ENCODE measurements at places on chromosomes 3 and 15.
A peak's percentile ranks its signal among the peaks of the same experiment; 100 is the strongest.

DNA sequence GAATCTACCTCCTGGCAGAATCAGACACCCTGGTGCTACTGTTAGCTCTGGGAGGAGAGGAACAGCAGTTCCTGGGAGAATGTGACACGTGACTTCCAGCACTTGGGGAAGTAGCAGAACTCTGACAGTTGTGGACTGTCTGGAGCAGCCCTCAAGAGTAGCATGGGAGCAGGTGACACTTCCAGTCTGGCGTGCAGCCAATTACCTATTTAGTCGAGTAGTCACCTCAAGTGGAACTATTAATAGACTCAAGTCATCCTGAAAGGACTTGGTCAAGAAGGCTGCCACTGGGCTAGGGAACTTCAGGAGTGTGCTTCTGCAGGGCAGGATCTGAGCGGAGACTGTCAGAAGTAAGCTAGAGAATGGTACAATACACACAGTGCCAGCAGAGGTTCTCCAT is 62.3 kb downstream of the MTHFS start:
- DNase-seq, result no peak

GRCh38 chr15:75721923-75722870 is 9.5 kb upstream of the CSPG4 start:
- no peak for DNase-seq

- DNase-seq, result no peak
Observed at GRCh38 chr3:193851428-193851847, 258.4 kb downstream of the OPA1 start.

- no peak for DNase-seq
Observed at GRCh38 chr3:30511524-30512251, 94.7 kb upstream of the TGFBR2 start.

GRCh38 chr15:38620851-38621594 is 56.4 kb upstream of the RASGRP1 start:
- DNase-seq, result no peak

GRCh38 chr3:193899001-193899400 is 236.9 kb upstream of the HES1 start:
- no peak for DNase-seq

- DNase-seq, result no peak
Observed at GRCh38 chr15:61309031-61309511, 80.0 kb upstream of the RORA start.

GRCh38 chr3:12187448-12188327 is 29.0 kb upstream of the TIMP4 start:
- DNase-seq, result no peak

DNA sequence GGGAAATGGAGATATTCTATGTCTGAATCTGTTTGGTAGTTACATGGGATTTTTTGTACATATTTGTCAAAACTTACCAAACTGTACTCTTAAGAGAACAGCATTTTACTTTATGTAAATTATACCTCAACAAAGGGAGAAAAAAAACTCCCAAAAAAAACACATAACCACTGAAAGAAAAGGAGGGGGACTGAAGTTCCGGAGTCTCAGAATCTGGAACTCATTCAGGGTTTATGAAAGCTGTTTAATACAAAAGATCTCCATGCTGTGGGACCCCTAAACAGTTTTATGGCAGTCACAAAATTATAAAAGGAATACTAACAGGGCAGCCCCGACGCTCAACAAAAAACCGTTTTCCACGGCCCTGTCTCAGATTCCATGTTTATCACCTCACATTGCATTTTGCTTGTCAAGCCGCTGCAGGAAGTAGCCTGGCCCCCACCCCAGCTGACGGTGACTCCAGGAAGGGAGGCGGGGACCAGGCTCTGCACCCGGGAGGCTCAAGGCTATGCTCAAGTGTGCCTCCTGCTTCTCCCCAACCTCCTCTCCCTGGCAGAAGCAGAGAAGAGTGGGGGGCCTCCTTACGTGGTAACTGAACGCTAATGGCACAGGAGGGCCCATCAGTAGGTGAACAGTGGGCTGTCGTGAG is 29.3 kb downstream of the RFT1 start:
- no peak for DNase-seq

GRCh38 chr15:62732078-62732477 is 310.5 kb upstream of the TPM1 start:
- no peak for DNase-seq

- no peak for DNase-seq
Observed at GRCh38 chr15:78050826-78051225, 26.7 kb downstream of the TBC1D2B start.

- DNase-seq, result no peak
Observed at GRCh38 chr15:88987934-88988671, 74.9 kb upstream of the MFGE8 start.

- DNase-seq, result peak; percentile 61
Observed at GRCh38 chr3:126197854-126198584, 17.6 kb upstream of the ALDH1L1 start.

- DNase-seq, result no peak
Observed at GRCh38 chr3:31704591-31705179, 172.0 kb downstream of the STT3B start.

GRCh38 chr15:92954578-92954977 is 54.5 kb downstream of the CHD2 start:
- DNase-seq, result no peak

- DNase-seq, result no peak
Observed at GRCh38 chr15:55669270-55669669, 73.7 kb downstream of the PRTG start.

DNA sequence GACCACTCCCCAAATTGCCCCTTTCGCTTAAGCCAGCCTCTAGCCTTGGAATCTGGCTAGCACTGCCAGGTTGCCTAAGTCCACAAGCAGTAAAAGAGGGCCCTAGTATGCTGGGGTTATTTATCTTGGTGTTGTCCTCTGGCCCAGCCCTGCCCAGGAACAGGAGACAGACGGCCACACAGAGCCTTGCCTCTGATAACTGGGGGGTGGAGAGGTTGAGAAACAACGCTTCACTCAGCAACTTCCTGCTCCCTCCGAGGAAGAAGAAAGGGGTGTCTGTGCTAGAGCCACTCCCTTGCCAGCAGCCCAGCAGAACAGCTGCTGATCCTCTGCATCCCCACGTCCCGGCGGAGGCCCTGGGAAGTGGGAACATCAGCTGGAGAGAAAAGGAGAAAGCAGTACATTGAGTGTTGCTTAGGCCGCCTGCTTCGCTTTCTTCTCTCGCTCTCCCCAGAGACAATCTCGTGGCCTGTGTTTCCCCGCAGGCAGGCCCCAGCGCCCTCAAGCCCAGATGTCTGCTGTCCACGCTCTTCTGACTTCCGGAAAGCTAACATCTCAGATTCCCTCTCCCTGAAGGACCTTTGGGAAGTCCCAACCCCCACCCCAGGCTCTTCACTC is 22.6 kb upstream of the C3orf70 start:
- no peak for DNase-seq

- DNase-seq, result no peak
Observed at GRCh38 chr3:197394464-197395321, 96.3 kb upstream of the DLG1 start.

- DNase-seq, result no peak
Observed at GRCh38 chr3:39130693-39131265, 22.6 kb downstream of the CSRNP1 start.

DNA sequence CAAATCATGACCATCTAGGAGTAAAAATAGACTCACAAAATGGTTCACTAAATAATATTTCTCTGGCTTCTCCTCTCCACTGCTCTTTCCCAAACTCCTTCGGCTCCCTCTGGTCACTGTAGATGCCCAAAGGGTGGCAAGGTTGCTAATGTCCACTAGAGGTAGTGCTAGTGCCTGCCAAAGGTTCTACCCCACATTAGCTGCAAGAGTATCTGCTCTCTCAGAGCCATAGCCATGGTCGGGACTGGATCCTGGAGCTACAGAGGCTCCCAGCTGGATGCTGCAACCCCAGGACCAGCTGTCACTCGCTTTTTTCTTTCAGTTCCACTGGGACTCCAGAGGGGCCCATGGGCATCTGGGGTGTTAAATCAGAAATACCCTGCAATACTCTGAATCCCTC is 8.5 kb downstream of the HTR3D start:
- no peak for DNase-seq

- peak; percentile 81 for DNase-seq
Observed at GRCh38 chr15:65856821-65857455, 12.4 kb upstream of the RAB11A start.

GRCh38 chr3:45597171-45597570 is 2.6 kb downstream of the LIMD1 start:
- DNase-seq, result no peak

GRCh38 chr3:45566196-45566595 is 28.4 kb upstream of the LIMD1 start:
- no peak for DNase-seq

DNA sequence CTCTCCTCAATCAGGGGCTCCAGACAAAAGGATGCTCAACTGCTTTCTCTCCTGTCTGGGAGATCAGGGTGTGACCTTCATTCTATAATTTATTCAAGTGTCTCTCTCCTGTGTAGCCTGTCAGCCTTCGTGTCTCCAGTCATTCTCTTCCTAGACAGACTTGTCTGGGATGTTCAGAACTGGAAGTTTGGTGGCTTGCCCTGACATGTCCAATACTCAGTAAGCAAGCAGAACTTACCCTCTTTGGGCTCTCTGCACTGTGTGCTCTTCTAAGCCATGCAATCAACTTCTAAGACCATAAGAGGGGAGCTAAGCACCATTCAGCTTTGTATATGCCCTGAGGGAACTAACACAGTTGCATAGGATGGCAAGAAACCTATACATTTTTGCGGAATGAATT is 14.1 kb downstream of the ACKR2 start:
- no peak for DNase-seq

DNA sequence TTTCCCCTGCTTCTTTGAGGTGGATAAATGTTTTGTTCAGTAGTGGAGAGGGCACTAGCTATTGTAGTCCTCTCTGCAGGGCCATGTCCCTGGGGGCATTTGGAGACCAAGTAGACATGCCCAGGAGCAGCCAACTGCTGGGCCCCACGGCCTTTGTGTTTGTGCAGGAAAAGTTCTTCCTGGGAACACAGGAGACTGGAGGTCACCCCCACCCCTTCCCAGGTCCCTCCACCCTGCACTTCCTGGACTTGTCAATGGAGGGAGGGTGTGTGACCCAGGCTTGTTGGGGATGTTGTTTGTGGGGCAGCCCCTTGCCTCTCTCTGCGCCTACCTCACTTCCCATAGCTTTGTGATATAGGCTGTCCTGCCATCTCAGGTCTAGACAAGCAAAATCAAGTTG is 317.0 kb upstream of the LRRFIP2 start:
- no peak for DNase-seq

- no peak for DNase-seq
Observed at GRCh38 chr3:112602217-112602838, 38.6 kb downstream of the CCDC80 start.

DNA sequence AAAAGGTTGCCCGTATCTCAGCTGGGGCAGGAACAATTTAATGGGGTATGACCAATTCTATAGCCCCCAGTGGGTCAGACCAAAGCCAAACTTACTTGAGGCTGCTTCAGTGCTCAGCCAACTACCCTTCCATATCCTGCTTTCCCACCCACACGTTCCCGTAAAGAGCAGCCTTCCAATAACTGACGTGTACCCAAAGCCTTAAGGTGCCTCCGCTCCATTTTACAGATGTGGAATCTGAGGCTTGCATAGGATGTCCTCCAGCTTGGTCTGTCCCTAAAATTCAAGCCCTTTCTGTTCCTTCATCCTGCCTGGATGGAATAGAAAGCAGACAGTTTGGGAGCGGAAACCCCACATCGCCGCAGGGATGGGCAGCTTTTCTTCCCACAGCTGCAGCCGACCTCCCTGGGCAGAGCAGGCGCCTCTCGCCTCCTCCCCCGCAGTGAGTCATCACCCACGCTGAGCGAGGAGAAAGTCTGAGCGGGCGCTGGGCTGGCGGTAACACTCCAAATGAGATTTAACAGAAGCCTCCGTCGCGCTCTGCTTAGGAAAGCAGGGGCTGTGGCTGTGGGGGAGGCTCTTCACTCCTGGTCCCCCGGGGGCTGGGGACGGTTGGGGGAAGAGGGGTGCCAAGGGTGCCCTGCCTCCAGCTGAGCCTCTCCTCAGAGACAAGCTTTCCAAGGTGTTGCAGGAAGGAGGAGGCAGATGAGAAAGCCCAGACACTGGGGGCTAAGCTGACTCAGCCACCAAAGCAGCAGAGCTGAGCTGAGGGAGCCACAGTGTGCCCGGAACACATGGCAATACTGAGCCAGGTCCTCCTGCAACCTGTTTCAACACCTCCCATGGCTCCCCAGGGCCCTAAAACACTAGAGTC is 57.8 kb upstream of the HRH1 start:
- peak; percentile 72 for DNase-seq

DNA sequence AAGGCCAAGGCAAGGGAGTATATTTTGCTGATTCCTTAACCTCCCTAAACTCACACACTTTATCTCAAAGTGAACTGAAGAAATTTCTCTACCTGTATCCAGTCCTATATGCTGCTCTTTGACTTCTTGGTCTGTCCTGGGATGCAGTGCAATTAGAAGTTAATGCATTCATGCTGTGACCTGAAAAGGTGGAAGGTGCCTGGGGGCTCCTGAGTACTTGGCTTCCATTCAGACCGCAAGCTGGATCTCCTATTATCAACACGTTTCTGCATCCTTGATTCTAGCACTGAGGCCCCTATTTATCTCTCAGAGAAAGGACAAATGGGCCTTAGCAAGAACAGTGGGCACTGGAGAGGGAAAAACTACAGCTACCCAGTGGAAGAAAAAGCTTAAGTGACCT is 17.7 kb upstream of the CADPS start:
- DNase-seq, result no peak

GRCh38 chr3:122690096-122690495 is 9.5 kb downstream of the PARP14 start:
- no peak for DNase-seq

- DNase-seq, result no peak
Observed at GRCh38 chr3:143668924-143669790, 179.1 kb downstream of the SLC9A9 start.

GRCh38 chr3:76685858-76686257 is 354.0 kb upstream of the ROBO2 start:
- no peak for DNase-seq

GRCh38 chr3:128297401-128298138 is 144.3 kb downstream of the EEFSEC start:
- no peak for DNase-seq

GRCh38 chr15:98025237-98025636 is 64.7 kb downstream of the ARRDC4 start:
- DNase-seq, result no peak

DNA sequence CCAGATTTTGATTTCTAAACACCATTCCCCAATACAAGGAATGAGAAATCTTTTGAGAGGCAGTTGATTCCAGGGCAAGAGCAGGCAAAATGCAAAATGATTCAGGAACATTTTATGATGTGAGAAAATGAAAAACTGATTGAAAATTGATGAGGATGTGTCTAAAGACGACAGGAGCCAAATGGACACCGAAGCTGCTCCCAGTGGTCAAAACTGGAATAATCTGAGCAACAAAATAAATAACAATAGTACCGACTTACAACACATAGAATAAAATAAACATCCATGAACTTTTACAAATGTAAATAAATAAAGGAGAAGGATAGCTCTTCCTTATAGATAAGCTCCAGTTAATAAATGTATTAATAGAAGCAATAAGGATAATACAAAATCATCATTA is 186.8 kb downstream of the OCA2 start:
- no peak for DNase-seq

GRCh38 chr15:78316283-78317083 is 17.1 kb upstream of the SKIC8 start:
- no peak for DNase-seq

- no peak for DNase-seq
Observed at GRCh38 chr15:58486564-58486963, 54.8 kb downstream of the LIPC start.

Data from omental fat pad (tissue), 4 donors.